ENCODE measurements at places on chromosomes 12 and 14. TPM values are rescaled to one million over a fixed set of nuclear protein-coding genes. Genes with fewer than 3 reads are reported as not detected.

GRCh38 chr12:79635676-79636075, 55.1 kb downstream of the PAWR start:
- DNase-seq = peak; percentile 9
- no peak overlapping the region for H3K27ac ChIP-seq
- no peaks in the 10 kb centered on the region for H3K36me3 ChIP-seq

DNA sequence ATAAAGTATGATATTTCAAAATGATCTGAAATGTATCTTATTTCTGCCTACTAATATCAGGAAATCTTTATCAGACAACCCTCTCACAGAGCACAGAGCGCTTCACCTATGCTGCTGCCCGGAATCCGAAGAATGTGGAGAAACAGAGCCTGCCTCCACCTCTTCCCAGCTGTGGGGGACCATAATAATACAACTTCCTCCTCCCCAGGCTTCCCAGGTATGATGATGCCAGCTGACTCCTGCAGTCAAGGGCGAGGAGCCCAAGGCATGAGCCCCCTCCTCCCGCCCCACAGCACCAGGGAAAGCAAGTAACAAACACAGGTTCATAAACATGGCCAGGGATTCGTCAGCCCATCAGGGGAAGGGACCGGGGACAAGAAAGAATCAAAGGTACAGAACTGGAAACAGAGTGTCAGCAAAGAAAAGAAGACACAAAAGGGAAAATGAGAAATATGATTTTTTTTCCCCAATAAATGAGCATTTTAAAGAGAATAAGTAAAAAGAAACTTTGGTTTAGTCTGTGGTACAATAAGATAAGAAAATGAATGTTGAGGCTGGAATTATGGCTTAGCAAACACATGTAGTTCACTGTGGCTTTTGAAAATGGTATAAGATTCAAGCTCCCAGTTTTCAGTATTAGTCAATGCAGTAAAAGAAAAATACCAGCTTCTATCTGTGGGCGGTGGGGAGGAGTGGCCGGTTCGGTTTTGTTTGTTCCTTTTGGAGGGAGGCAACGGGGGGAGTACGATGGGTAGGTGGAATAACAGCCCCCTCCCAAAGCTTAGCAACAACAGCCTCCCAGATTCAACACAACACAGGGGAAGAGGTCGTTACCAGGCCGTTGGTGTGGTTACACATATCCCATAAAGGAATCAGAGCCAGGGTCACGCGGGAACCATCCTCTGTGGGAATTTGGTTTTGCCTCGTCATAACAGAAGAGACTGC, 68.3 kb downstream of the SETD3 start:
- DNase-seq = peak; percentile 25
- H3K4me3 ChIP-seq = no peak overlapping the region
- no peaks in the 10 kb centered on the region for H3K27me3 ChIP-seq

RERG gene
- not detected for total RNA-seq

DNA sequence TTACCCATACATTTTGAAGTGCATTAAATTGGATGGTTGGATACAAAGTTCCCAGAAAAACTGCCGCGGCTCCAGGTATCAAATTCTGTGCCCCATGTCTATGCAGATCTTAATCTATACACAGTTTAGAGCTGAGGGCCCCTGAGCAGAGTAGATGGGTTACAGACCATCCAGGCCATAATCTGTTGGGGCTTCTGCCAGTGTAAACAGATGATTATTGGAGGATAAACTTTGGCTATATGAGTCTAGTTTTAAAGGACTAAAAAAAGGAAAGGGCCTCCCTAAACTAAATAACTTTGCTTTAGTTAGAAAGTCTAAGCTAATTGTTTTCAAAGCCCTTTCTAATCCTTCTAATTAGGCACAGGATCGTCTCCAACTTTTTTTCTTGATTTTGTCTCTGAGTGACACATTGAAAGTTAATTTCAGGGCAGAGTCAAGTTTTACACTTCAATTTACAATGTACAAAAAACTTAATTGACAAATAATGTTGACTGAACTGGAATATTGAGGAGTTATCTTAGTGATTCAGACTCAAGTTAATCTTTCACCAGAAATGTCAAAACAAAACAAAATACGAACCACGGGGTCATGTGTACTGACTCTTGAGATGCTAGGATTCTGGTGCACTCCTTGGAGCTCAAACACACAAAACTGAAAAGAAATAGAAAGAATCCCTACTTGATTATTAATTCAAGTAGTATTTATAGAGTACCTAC, 133.9 kb upstream of the SCAF11 start:
- no peak overlapping the region for H3K27ac ChIP-seq
- peaks cover 11% of the 10 kb centered on the region for H3K27me3 ChIP-seq
- H3K36me3 ChIP-seq = no peaks in the 10 kb centered on the region
- no peak overlapping the region for H3K4me3 ChIP-seq
- peaks cover 5% of the 10 kb centered on the region for H3K4me1 ChIP-seq

DNA sequence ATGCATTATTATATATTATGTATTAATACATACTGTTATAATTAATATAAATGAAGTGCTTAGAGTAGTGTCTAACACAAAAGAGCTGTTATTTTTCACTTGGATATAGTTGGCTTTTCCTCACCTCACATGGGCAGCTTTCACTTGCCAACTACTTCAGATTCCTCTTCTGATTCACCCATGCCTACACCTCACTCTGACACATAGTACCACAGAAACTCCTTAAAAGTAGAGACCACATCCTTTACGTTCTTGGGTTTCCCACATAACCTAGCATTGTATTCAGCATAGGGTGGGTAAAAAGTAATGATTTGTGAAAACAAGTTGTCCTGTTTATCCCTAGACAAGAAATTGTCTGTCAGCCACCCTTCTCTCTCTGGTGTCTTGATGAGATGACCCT, 61.0 kb downstream of the DIO2 start:
- H3K27ac ChIP-seq = no peak overlapping the region
- no peaks in the 10 kb centered on the region for H3K36me3 ChIP-seq
- peak; percentile 23 for DNase-seq

PRB2 gene
- not detected for total RNA-seq

DNA sequence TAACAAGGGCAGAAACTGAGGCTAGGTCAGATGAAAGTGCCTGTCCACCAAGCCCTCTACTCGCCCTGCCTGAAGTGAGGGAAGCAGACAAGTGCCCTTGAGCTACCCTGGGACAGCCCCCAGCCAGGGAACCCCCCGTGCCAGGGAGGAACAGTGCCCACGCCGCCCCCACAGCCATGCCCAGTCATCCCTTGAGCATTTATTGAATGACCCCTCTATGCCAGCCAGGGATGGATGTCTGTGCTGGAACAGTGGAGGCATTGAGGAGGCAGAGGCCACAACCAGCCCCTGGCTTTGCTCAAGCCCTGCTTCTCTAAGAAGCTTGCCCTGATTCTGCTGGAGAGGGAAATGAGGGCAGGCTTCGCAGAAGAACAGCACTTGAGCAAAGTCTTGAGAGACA, 3.7 kb upstream of the AQP6 start:
- H3K36me3 ChIP-seq = no peaks in the 10 kb centered on the region
- H3K4me3 ChIP-seq = no peak overlapping the region
- peaks cover 74% of the 10 kb centered on the region for H3K27me3 ChIP-seq

GRCh38 chr12:117514016-117514415, 152.6 kb upstream of the NOS1 start:
- H3K27ac ChIP-seq = no peak overlapping the region
- no peak overlapping the region for H3K4me3 ChIP-seq
- H3K27me3 ChIP-seq = no peaks in the 10 kb centered on the region
- no peaks in the 10 kb centered on the region for H3K36me3 ChIP-seq
- H3K4me1 ChIP-seq = no peaks in the 10 kb centered on the region

GRCh38 chr12:19411234-19412204, 27.8 kb upstream of the AEBP2 start:
- 0 out of 2 replicates have a peak, but pooled peaks cover 3% of the 10 kb centered on the region for H3K4me1 ChIP-seq
- no peak overlapping the region for H3K27ac ChIP-seq
- no peak for DNase-seq
- no peaks in the 10 kb centered on the region for H3K27me3 ChIP-seq
- no peaks in the 10 kb centered on the region for H3K36me3 ChIP-seq

GRCh38 chr12:107331912-107332311, 238.6 kb upstream of the CRY1 start:
- H3K36me3 ChIP-seq = no peaks in the 10 kb centered on the region
- H3K27ac ChIP-seq = no peak overlapping the region
- no peaks in the 10 kb centered on the region for H3K4me1 ChIP-seq
- H3K4me3 ChIP-seq = no peak overlapping the region
- no peaks in the 10 kb centered on the region for H3K27me3 ChIP-seq

FGF23 gene
- total RNA-seq = not detected

DNA sequence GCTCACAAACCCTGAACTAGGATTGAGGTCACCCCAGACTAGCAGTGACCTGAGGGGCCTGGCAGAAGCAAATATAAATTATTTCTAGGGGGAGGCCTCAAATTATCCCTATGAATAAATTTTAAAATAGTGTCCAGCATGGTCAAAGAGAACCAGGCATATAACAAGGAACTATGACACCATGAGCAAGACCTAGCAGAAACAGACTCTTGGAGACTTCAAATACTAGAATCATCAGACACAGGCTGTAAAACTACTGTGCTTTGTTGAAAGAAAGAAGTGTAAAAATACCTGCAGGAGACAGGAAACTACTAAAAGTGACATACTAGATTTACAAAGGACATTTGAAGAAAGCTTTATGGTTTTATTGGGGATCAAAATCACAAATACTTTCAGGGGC, 3.2 kb upstream of the BCL7A start:
- H3K27me3 ChIP-seq = no peaks in the 10 kb centered on the region
- no peak overlapping the region for H3K27ac ChIP-seq
- H3K36me3 ChIP-seq = no peaks in the 10 kb centered on the region
- no peak for DNase-seq
- peaks cover 4% of the 10 kb centered on the region for H3K4me1 ChIP-seq
- no peak overlapping the region for H3K4me3 ChIP-seq

GLIPR1 gene
- 327 TPM for total RNA-seq

- H3K4me3 ChIP-seq = no peak overlapping the region
- no peak for DNase-seq
- H3K27me3 ChIP-seq = no peaks in the 10 kb centered on the region
- no peaks in the 10 kb centered on the region for H3K4me1 ChIP-seq
These were observed 165.1 kb upstream of the AMIGO2 start for GRCh38 chr12:47244835-47245234.

DENR gene
- total RNA-seq = 32.2 TPM

DNA sequence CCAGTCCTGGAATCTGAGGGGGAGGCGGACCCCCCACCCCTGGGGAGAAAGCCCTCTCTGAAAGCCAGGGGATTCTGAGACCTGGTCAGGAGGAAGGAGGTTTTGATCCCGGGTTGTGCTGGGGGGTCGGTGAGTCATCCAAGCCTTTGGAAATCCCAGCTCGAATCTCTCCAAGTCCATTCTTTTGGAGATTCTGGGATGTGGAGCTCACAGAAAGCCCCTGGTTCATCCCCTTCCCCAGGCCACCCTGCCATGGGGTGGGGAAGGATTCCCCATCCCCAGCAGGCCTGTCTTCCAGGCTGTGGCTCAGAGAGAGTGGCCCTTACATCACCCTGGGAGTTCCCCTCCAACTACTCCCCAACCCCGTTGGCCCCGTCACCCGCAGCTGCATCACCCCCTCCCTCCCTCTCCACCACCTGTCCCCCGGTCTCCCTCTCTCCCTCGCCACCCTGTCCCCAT, 14.3 kb downstream of the EXOC3L4 start:
- DNase-seq = peak; percentile 73
- no peaks in the 10 kb centered on the region for H3K36me3 ChIP-seq
- peaks cover 11% of the 10 kb centered on the region for H3K27me3 ChIP-seq
- no peak overlapping the region for H3K4me3 ChIP-seq
- H3K27ac ChIP-seq = peak overlapping the region; percentile 3

ASCL1 gene
- total RNA-seq = not detected

RPGRIP1 gene
- not detected for total RNA-seq

HOXC12 gene
- not detected for total RNA-seq

DNA sequence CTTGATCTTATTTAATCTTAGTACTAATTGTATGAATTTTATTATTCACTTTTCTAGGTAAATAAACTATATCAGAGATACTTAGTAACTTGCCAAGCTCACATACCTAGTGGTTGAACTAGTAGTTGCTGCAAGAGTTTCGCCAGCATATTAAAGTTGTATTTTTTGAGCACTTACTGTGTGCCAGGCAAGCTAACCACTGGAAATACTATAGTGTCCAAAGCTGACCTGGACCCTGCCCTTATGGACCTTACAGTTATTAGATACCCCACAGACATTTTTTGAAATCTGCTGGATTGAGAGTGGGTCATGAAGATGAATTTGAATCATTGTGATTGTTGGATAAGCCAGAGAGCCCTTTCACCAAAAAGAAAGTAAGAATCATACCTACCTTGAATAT, 125.0 kb downstream of the RAD51B start:
- DNase-seq = no peak
- H3K4me3 ChIP-seq = no peak overlapping the region
- no peak overlapping the region for H3K27ac ChIP-seq
- H3K4me1 ChIP-seq = peaks cover 17% of the 10 kb centered on the region
- H3K36me3 ChIP-seq = no peaks in the 10 kb centered on the region

DNA sequence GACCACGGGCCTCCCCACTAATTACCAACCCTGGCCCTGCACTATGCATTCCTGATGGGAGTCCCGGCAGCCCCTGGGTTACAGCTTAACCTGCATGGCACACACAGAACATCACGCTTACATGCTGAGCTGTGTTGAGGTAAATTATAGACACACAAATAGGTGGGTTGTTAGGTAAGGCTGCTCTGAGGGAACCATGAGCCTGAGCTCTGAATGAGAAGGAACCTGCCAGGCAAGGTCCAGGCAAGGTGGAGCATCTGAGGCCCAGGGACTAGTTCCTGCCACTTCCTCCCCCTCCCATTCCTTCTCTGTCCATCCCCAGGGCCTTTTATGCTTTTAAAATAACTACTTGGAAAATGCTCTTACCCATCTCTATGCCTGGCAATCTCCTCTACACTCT, 82.7 kb upstream of the ESRRB start:
- H3K4me3 ChIP-seq = no peak overlapping the region
- H3K27me3 ChIP-seq = peaks cover 6% of the 10 kb centered on the region
- no peak overlapping the region for H3K27ac ChIP-seq
- H3K36me3 ChIP-seq = no peaks in the 10 kb centered on the region
- DNase-seq = no peak

DNA sequence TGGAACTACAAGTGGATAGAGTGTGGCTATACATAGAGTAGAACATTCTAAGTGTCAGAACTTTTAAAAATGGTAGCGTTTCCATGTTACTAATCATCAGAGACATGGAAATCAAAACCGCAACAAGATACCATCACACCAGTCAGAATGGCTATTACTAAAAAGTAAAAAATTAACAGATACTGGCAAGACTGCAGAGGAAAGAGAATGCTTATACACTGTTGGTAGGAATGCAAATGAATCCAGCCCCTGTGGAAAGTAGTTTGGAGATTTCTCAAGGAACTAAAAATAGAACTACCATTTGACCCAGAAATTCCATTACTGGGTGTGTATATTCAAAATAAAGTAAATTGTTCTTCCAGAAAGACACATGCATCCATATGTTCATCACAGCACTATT, 518.6 kb downstream of the NELL2 start:
- no peaks in the 10 kb centered on the region for H3K36me3 ChIP-seq
- no peaks in the 10 kb centered on the region for H3K27me3 ChIP-seq
- no peak for DNase-seq
- no peak overlapping the region for H3K4me3 ChIP-seq

Measured in IMR-90 (cell line).